Activated CD8-positive, alpha-beta memory T cell treated with anti-CD3 and anti-CD28 coated beads for 24 hours (primary cell): ENCODE measurements at places on chromosomes 4 and X.
A peak's percentile ranks its signal among the peaks of the same experiment; 100 is the strongest.

DNA sequence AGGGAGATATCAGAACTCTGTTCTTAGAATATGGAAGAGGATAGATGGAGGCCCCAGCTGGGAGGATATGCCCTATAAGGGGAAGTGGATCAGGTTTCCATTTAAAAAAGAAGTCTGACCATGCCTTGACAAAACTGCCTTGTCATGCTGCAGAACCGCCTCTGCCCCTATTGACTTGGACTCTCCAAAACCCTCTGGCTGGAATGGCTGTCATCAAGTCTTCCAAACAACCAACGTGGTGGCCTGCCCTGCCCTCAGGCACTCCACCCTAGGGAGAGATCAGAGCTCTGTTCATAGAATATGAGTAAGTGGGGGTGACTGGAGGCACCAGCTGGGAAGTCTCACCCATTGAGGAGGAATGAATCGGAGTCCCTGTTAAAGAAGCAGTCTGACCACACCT, 114.9 kb downstream of the VSIG4 start:
- DNase-seq = no peak

GRCh38 chr4:181046809-181047208, 1196.4 kb upstream of the TENM3 start:
- no peak for DNase-seq

- no peak for DNase-seq
Measured at GRCh38 chr4:76905521-76905920, 7.6 kb upstream of the SOWAHB start.

DNA sequence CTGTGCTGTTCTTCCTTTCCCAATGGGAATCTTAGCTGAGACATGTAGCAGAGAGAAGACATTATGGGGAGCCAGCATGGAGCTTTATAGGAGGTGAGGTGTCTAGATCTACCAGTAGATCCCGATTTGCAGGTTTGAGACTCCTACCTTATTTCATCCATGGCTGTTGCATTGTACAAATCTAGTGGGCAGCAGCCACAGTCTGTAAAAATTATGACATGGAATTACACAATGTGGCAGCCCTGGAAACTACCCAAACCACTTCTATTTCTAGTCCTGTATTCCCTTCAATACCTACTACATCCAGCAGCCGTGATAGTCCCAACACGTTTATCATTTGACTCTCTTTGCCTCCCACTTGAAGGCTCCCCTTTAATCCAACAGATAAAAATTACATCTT, 8.1 kb downstream of the ATP7A start:
- no peak for DNase-seq

GRCh38 chrX:154751203-154751668, 359 bp upstream of the GAB3 start:
- DNase-seq = peak; percentile 68

- no peak for DNase-seq
Measured at GRCh38 chr4:145680902-145681301, 956 bp downstream of the C4orf51 start.

DNA sequence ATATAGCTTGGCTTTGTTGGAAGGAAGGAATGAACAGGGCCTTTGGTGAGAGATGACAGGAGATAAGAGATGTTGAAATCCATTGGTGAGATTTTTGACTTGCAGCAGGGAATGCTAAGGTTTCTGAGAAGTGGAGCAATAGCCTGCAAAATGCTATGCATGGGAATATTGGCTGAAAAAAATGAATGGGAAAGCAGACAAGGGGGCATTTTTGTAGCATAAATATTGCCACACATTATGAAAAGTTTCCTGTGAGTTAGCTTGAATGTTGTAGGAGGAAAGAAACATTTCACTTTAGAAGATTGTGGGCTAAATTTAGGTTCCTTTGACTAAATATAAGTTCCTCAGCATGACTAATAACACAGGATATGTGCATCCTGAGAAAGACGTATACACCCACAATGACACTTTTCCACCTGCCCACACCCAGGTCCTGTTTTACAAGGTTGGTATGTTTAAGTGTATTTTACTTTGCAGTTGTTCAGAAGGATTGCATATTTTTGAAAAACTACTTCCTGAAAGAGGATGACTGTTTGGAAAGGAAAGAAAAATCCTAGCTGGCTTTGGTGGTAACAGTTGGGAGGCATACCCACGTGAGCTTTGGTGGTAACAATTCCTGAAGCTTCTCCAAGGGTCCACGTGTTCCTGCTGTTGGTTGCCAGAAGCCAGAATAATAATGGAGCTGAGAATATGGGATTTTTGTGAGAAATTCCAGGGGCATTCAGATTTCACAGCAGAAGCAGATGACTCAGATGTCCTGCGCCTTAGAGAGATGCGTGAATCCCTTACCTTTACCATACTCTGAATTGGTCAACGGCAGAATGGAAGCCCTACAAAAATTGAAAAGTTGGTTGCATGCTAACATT, 28.5 kb downstream of the PHEX start:
- no peak for DNase-seq

DNA sequence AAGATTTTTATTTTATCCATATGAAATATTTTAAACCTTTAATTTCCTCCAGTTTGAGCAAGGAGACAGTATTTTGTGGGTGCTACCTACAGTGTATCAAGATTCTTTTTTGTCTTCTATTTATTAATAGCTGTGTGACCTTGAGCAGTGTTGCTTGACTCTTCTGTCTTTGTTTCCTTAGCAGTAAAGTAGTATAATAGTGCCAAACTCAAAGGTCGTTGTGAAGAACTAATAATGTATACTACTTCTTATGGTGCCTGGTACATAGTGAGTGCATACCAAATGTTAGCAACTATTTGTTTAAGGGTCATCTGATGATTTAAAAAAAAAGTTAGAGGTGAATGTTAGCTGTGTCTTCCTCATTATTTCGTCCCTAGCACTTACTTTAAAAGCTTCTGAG, 30.5 kb downstream of the SMARCAD1 start:
- no peak for DNase-seq

DNA sequence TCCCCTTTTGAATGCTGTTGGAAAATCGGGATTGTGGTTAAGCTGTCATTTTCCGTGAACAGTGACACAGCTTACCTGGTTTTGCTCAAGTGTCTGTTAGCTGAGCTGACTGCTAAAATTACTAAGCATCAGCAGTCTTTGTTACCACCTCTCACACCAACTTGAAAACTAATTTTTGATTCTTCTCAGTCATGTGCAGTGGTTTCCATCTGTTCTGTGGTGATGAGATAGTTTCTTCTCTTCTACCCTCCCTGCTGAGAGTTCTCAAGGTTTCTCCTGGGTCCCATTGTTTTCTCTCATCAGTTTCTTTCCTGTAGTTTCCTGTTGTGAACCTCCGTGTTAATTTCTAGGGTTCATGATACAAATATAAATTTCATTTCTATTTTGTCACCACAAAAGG, 225.6 kb downstream of the ARHGAP10 start:
- no peak for DNase-seq

DNA sequence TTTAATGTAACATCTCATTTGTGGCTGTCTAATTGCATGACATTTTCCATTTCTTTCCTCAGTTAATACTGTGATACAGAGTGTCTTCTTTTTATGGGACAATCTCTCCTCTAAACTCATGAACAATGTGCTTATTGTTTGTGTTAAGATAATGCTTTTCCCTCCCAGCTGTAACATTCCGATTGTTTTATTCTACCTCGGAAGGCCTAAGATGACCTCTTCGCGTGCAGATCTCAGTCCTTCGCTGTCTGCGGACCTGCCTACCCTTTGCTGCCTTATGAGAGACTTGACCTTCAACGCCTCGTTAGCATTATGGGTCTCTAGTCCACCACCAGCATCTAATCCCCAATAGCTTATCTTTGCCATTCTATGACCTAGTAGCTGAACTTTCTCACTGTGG, 29.8 kb upstream of the ZFP42 start:
- DNase-seq = no peak

DNA sequence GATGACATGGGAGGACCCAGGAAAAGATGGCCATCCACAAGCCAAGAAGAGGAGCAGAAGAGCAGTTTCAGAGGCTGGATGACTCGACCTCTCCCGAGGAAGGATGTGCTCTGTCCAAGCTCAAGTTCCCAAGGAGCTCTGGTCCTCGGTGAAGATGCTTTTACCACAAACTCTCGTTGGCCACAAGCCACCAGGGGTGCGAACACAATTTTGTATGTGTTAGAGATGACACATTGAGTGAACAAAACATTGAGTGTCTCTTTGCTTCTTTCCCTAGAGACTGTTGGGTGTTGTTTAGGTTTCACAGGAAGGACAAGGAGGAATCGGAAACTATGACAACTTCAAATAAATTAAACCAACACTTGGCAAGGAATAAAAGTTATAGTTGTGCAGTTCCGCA, 26.3 kb downstream of the FGFBP1 start:
- DNase-seq = no peak

GRCh38 chr4:89287945-89288344, 19.7 kb downstream of the GPRIN3 start:
- DNase-seq = no peak

DNA sequence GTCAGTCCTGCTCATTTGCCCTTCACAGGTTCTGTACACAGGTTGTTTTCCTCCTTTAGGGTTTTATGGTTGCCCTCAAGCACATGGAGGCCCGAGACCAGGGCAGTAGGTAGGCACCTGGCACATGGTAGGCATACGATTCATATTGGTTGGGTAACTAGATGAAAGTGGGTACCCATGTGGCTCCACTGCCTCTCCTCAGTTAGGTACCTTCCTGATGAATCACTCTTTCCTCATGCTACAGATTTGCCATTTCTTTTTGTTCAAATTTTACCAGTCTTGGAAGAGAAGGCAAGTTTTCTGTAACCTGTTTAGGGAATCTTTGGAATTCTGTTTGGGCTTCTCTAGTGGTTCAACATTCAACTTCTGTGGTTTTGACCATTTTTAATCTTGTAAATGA, 121.3 kb downstream of the FHIP1A start:
- no peak for DNase-seq

DNA sequence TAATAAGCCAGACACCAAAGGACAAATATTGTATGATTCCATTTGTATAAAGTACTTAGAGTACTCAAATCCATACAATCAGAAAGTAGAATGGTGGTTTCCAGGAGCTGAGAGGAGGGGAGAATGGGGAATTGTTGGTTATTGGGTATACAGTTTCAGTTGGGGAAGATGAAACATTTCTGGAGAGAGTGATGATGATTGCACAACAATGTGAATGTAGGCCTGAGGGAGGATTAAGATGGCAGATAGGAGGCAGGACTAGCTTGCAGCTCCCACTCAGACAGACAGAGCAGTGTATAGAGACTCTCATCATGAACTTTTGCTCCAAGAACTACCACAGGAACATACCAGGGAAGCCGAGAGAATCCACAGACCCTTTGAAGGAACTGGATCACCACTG, 75.7 kb upstream of the PAK3 start:
- no peak for DNase-seq

DNA sequence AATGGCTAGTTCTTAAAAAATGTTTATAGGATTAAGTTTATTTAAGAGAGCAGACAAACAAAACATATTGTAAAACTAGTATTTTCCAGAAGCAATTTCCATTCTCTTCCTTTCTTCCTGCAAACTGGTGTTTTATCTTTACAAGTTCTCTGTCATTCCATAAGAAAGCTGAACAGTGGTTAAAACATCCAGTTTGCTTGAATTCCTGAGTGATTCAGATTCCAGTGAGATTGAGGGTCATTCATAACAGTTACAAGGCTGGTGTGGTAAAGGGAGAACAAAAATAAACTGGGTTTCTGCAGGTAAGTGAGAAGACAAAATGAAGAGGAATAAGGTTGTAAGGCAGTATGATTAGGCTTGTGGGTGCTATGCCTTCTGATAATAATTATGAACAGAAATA, 544.8 kb upstream of the DIPK2B start:
- no peak for DNase-seq

- no peak for DNase-seq
Measured at GRCh38 chr4:48780865-48781214, 761 bp upstream of the FRYL start.
